ENCODE measurements at places on chromosomes 5 and 9.
A peak's percentile ranks its signal among the peaks of the same experiment; 100 is the strongest.

- DNase-seq = no peak
Observed at GRCh38 chr5:60887746-60888145, 43.7 kb upstream of the ELOVL7 start.

- DNase-seq = peak; percentile 71
Observed at GRCh38 chr5:180352116-180353047, 754 bp downstream of the GFPT2 start.

GRCh38 chr5:174491265-174491664 is 233.1 kb upstream of the MSX2 start:
- no peak for DNase-seq

GRCh38 chr5:6730807-6731206 is 17.6 kb downstream of the TENT4A start:
- no peak for DNase-seq

DNA sequence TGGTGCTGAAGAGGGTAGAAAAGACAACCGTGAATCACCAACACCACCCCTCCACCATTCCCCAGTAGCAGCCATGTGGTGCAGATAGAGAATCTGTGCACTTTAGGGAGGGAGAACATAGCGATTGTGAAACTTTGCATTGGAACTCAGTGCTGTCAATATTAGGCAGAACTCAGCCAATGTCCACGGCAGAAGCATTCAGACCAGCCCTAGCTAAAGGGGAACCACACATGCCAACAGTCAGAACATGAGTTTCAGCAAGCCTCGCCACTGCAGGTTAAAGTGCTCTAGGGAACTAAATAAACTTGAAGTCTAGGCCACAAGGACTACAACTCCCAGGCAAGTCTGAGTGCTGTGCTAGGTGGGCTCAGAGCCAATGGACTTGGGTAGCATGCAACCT is 38.5 kb upstream of the DEPDC1B start:
- DNase-seq = no peak

DNA sequence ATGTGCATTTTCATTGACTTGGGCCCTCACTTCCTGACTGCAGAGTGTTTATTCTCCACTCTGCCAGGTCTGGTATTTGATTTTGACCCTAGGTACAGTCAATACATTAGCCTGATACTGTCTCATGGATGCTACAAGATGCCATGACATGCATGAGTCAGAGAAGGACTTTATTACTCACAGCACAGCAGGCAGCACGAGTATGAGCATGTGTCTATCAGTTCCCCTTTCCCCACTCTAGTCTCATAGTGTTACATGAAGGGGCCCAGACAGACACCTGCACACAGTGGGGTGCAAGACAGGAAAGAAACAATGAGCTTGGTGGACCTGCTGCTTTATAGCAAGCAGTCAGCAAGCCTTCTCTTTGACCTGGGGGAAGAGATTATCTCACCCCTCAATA is 19.6 kb downstream of the ITGA2 start:
- no peak for DNase-seq

GRCh38 chr5:139655727-139656271 is 7.7 kb downstream of the CXXC5 start:
- DNase-seq = peak; percentile 76

DNA sequence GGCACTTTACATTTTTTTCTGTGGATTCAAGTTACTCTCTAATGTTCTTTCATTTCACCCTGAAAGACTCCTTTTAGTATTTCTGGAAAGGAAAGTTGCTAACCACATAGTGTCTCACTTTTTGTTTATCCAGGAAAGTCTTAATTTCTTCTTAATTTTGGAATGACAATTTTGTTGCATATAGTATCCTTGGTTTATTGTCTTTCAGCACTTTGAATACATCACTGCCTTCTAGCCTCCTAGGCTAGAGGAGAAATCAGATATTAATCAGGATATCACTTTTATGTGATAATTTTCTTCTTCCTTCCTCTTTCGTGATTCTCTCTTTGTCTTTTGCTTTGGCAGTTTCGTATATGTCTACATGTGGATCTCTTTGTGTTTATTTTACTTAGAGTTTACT is 11.4 kb downstream of the ADGRV1 start:
- DNase-seq = no peak

Measured in right hindlimb (tissue), 1 donor.